ENCODE measurements at places on chromosomes 7 and 10.

- no peak for DNase-seq
These were observed 1.4 kb upstream of the CTBP2 start for GRCh38 chr10:125161707-125162119.

DNA sequence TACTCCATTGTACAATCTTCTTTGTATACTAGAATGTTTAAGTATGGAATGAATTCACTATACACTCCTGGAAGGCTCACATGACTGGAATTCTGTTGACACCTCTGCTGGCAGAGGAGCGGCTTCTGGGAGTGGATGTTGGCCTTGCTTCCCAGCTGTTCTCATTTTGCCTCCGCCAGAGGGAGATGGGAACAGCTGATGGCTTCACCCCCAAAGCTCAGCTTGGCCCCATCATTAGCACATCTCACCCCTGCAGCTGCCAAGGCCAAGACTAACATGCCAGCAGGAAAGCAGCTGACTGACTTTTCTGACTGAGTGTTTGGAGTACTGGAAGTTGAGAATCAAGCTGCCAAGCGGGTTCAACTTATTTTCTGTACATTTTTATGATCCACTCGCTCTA lies 15.1 kb downstream of the ADAM12 start:
- DNase-seq = no peak

DNA sequence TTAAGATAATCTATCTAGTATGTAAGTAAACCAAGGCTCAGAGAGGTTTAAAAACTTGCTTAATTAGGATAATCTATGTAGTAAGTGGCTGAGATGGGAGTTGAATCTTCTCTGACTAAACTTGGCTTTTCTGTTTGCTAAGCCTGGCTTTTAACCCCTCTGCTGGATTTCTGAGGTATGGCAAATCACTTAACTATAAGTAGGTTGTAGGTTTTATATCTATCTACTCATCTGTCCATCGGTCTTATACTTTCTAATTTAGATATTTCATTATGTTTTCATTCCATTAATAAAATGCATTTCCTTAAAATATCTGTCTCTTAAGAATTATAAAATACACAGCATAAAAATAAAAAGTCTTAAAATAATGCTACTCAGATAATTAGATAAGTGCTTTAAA lies 59.4 kb downstream of the ST7 start:
- peak; percentile 64 for DNase-seq

DNA sequence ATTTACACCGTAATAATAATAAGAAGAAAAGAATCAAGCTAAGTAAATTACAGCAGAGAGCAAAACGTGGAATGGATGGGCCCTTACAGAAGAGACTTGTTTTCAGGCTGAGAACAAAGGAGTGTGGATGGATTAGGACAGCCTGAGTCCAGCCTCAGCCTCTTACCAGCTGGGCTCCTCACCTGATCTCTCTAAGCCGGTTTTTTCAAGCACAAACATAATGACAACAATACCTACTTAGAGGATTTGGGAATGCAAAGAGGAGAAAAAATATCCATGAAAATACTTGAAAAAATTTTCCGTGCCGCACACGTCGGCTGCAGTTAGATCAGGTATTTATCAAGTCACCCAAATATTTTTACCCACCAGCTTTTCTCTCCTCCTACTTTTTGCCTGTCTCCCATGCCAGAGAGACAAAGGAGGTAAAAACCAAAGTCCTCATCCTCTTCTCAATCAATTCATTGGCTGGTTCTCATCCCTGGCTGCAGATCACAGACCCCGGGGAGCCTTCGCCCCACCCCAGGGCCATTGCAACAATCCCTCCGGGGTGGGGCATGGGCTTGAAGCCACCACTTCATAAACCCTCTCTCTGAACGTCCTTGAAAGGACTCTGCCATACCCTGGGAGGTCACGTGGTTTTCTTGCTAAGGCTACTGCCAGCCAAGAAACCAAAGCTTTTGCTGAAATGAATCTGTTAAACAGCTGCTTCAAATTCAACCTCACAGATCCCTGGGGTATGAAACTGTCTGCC lies 29.7 kb upstream of the GTF2I start:
- DNase-seq = peak; percentile 23

DNA sequence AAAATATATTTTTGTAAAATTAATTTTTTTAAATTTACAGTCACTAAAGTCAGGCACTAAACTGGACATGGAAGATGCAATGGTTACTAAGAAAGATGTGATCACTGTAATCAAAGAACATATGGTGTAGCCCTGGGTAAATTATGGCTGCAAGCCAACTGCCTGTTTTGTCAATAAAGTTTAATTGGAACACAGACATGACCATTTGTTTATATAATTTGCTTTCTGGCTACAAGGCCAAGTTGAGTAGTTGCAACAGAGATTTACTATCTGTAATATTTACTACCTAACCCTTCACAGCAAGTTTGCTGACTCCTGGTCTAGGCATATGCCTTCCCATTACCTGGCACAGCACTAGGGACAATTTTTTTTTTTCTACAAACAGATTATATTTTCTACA lies 448.9 kb downstream of the ADRA2A start:
- no peak for DNase-seq

DNA sequence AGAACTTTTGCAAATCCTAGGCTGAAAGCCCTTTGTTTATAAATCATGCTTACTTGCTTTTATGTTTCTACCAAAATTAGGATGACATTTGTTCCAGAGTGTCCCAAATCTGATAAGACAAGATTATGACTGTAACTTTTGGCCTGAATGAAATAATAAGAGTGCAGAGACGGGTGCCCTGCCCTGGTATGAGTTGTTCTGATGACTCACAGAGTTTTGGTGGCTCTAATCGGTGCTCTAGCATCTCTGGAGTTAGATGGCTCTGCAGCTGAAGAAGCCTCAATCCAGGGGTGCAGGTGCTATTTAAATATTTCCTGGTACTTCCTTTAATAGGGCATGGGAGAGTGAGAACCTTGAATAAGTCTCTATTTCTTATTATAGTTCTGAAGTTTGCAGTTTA lies 102.2 kb upstream of the ELMO1 start:
- no peak for DNase-seq

All from astrocyte of the spinal cord (primary cell).